ENCODE measurements at places on chromosomes 12 and 14. TPM values are rescaled to one million over a fixed set of nuclear protein-coding genes. Genes with fewer than 3 reads are reported as not detected.

CD163 gene
- 0.17 TPM for total RNA-seq

TCTN1 gene
- total RNA-seq = 36.0 TPM

ETFBKMT gene
- 3.4 TPM for total RNA-seq

RBMS2 gene
- total RNA-seq = 18.7 TPM

MMP17 gene
- 5.5 TPM for total RNA-seq

DNA sequence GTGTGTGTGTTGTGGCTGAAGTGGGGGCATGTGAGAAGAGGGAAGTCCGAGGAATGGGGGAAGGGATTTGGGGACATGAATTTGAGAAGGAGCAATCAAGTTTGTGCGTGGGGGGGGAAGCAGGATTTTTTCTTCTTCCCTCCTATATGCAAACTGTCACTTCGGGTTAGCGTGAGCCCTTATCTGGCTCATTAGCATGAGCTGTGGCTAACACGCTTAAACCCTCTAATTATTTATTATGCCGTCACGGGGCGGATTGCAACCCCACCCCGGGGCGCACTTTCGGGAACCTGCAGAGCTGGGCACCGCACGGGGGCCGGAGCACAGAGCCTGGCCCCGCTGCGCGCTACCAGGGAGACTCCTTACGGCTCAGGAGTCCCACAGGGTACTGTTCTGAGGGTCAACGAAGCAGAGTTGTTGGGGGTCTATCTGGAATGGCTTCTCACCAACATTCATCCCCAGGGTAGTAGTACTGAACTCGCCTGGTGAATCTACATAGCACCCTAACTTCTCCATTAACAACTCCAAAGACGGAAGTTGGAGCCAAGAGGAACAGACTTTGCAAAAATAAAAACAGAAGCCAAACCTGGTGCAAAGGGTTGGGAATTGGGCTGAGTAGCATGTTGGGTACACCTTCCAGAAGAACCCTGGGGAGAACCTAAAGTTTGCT, 6.4 kb upstream of the ASCL1 start:
- no peak for DNase-seq

- no peak for DNase-seq
Measured at GRCh38 chr14:93132472-93133065, 16.8 kb upstream of the ITPK1 start.

DNA sequence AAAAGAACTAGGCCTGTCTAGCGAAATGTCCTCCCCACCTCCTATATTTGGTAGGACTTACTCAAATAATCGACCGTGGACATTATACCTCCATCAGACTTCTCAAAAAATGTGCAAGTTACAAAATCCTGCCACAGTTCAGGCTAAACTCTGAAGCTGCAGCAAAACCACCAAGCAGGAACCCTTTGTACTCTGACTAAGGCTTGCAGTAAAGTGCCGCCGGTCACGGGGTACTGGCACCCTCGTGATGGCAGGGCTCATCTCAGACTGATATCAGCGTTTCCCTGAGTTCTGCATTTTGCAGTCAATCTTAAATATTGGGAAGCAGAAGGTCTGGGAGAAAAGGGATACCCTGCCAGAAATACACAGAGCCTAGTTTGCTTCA, 17.1 kb downstream of the SLC11A2 start:
- no peak for DNase-seq

DNA sequence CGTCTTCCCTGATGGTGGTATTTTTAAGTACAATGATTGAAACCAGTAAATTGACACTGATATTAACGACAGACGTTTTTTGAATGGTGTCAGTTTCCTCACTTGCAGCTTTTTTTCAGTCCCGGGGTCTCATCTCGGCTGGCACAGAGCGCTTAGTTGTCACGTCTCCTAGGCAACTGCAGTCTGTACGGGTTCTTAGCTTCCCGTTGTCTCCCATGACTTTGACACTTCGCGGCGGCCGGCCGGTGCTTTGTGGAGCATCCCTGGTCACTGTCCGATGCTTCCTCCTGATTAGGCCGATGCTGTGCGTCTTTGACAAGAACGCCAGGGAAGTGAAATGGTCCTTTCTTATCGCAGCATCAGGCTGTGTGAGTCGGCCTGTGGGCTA, 67.4 kb downstream of the ADGRD1 start:
- DNase-seq = no peak

- DNase-seq = no peak
Measured at GRCh38 chr12:121238604-121239350, 28.8 kb downstream of the P2RX4 start.

DNA sequence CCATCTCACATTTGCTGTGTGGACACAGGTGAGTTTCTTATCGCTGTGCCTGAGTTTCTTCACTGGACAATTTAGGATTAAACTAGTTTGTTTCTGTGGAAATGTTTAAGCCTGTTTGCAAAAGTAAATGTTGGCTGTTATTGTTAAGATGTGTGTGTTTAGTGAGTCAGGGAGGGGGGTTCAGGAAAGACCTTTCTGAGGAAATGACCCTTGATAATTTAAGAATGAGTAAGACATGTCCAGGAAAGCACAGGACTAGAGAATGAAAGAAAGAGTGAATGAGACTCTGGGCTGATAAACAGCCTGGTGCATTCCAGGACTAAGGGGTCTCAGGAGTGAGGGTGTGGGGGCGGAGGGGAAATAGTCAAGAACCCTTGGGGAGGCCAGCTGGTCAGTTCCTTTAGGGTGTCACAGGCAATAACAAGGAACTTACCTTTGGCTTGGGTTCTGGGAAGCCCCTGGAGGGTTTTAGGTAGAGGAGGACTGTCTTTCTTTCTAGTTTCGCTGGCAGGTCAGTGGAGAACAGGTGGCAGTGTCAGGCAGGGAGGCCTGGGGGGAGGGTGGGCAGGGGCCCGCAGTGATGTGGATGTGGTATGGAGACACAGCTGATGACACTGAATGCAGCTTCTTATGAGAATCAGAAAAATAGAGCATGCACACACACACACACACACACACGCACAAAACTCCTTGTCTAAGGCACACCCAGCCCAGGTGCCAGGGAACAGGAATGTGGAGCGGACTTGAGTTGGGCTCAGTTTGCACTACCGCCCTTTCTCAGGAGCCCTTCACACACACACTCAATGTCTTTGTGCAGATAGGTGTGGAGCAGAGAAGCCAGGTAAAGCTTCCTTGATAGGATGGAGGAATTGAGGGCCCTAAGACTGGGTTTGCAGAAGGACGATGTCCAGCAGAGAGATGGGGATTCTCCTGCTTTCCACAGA, 1005.5 kb downstream of the VRK1 start:
- DNase-seq = no peak

- peak; percentile 54 for DNase-seq
Measured at GRCh38 chr12:50203691-50204090, 36.5 kb upstream of the CERS5 start.

DNA sequence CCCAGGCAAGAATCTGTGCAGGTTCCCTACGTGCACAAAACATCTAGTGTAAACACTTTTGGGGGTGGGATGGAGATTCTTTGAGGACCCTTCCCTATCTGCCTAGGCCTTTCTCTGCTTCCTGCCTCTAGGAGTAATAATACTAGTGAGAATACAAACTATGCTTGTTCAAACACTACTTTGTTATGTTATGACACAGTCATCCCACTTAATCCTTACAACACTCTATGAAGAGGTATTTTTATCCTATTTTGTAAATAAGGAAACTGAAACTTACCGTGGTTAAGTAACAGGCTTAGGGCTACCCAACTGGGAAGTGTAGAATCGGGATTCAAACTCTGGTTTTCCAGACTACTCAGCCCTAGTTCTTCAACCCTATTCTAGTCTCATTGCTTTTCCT, 96.5 kb downstream of the KCNA5 start:
- DNase-seq = peak; percentile 5

- peak; percentile 84 for DNase-seq
Measured at GRCh38 chr12:42698213-42698612, 108.7 kb upstream of the PRICKLE1 start.
